ENCODE measurements at places on chromosomes 3 and 15.

GRCh38 chr3:17686613-17687012 is 55.8 kb downstream of the TBC1D5 start:
- no peak for DNase-seq

DNA sequence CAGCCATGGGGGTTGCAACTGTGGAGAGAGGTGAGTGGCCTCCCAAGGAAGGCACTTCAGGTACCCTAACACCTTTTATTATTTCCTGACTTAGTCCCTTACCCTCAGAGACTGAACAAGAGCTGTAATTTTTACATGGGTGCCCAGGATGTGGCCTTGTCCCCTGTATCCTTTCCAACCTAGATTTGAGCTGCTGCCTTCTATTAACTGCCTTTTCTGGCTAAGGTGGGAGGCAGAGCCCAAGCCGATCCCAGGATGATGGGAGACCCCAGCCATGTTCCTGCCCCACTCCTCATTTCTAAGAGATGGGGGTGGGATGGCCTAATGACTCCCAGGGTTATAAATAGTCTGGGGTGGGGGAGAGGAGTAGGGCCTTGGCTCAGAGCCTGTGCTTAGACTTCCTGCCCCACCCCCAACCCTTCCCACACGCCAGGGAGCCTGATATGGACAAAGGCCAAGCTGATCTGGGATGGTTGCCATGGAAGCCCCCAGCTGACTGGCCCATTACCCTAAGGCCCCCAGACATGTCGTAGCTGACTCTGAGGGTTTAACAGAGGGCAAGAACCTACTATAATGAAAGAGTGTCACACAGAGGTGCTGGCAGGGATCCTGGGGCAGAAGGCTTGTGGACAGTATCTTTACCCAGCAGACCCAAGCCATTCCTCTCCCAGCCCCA is 1.9 kb downstream of the KLHDC8B start:
- peak; percentile 94 for DNase-seq

DNA sequence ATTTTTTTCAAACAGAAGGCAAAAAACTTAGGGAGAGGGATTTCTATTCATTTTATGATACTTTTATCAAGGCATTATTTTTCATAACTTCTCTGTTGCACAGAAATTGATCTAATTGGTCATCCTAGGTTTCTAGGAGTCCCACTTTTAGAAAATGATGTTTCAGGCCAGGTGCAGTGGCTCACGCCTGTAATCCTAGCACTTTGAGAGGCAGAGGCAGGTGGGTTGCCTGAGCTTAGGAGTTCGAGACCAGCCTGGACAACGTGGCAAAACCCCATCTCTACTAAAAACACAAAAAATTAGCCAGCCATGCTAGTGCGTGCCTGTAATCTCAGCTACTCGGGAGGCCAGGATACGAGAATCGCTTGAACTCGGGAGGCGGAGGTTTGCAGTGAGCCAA is 2.8 kb downstream of the LACTB start:
- DNase-seq = no peak

- DNase-seq = no peak
Measured at GRCh38 chr15:79673416-79674123, 223.2 kb downstream of the MTHFS start.

GRCh38 chr15:80895965-80896364 is 93.7 kb downstream of the MESD start:
- no peak for DNase-seq

DNA sequence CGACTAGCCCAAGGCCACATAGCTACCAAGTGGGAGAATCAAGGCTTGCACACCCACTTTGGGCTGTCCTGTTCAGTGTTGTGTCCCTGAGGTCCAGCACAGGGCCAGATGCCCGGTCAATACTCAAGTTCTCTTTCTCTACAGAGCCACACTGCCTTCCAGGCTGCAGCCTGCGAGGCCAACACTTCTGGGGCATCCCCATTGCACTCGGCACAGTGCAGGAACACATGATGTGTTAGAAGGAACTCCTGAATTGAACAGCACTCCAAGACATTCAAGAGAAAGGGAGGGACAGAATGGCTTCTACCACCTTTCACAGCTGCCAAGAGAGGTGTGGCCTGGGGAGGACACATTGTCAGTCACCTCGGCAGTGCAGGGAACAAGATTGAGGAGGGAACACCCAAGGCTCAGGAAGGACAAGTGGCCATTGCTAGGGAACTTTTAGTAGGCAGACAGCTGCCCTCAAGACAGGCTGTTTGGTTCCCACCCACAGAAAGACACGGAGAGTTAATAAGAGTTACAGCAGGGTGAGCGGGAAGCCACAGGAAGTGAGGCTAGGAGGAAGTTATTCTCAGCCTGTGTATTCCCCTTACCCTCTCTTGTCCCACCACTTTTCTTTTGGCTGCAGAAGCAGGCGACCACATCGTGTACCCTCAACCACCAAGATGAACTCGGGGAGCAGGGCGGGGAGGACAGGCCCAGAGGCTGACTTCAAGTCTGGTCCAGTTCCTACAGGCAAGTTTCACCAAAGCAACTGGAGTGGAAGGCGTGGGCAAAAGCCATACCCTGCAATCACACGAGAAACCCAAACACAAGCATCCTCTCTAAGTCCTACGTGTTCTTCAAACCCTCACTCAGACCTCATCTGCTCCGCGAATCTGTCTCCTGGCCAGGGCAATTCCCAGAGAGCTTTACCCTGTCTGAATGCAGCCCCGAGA is 69.4 kb downstream of the SRGAP3 start:
- DNase-seq = no peak

DNA sequence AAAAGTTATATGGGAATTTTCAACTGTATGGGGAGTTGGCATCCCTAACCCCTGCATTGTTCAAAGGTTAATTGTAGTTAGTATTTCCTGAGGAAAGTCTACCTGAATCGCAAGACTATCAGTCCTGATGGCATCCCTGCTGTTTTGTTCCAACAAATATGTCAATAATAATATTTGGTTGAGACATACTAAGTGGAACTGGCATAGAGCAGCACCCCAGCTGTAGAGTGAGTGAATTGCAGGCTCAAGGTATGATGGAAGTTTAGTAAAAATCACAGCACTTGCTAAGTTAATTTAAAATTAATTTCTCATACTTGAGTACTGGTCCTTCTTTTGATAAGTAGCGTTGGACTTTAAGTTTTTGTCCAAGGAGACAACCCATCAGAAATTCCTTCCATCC is 18.0 kb upstream of the COMMD2 start:
- no peak for DNase-seq

DNA sequence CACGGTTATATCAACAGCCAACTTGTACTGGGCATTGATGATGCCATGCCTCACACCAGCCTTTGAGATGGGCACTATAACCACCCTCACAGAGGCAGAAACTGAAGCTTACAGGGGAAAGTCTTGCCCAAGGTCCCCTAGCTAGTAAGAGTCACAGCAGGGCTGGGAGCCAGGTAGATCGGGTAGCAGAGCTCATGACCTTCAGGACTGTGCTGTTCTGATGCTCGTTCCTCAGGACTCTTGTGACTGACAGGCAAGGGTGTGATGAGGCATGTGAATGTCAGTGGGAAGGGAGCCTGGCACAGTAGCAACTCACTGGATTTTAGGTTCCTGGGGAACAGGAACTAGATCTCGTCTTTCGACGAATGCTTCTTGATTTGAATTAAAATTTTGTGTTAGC is 65.7 kb downstream of the RLBP1 start:
- DNase-seq = no peak

DNA sequence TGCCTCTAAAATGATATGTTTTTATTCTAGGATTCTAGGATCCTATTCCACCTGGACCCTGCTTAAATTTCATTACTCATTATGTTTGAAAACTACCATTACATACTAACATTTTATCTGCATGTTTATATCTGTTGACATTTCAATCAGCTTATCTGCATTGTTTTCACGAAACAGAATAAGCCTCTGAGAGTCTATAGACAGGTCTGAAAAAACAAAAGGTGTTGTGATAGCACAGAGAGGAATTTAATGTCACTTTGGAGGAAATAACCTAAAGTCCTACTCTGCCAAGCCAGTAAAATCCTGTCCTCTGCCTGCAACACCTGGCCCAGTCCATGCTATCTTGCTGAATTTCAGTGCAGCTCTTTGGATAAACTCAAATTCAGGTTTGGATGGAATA is 315.2 kb downstream of the ZBTB20 start:
- no peak for DNase-seq

GRCh38 chr3:128343287-128344051 is 123.2 kb downstream of the DNAJB8 start:
- DNase-seq = peak; percentile 86

DNA sequence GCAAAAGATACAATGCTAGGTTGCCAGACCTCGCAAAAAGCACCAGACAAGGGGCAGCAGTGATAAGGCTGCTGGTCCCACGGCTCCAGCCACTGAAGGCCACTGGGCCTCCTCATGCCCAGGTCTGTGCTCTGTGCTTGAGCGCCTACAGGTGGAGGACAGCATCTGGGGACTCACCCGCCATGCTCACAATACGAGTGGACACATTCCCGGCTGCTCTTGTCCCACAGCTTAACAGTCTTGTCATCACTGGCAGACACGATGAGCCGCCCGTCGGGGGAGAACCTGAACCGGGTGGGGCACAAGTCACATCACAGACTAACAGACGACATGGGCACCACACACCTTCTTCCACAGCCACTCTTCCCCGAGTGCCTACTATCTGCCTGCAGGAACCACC is 7.4 kb downstream of the POC1A start:
- no peak for DNase-seq

GRCh38 chr3:117091676-117092075 is 382.1 kb downstream of the TUSC7 start:
- DNase-seq = no peak

GRCh38 chr3:25911525-25912295 is 121.8 kb downstream of the OXSM start:
- DNase-seq = no peak

GRCh38 chr3:23811185-23811527 is 5.4 kb downstream of the UBE2E1 start:
- peak; percentile 76 for DNase-seq

DNA sequence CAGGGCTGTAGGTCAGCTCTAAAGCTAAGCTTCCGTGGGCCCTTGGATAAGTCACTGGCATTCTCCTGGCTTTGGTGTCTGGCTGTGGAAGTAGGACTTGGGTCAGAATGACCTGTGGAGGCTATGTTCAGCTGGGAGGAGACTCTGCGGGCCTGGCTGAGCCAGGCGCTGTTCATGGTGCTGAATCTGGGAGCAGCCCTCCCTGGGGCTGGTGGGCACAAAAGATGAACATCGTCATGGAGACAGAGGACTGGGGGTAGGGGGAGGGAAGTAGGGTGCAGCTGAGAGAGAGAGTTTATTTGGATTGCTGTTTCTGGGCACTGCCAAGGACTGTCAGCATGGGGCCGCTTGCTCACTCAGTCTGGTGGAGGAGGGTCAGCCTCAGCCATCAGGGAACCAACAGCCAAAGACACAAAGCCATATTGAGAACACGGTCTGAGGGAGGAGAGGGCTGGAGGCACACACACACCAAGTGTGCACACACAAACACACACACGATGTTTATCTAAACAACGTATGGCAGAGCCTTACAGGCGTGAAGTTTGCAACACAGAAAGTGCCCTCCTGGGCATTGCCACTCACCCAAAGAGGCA is 120.7 kb upstream of the LINGO1 start:
- no peak for DNase-seq

- DNase-seq = no peak
Measured at GRCh38 chr3:118526758-118527513, 507.7 kb downstream of the IGSF11 start.

GRCh38 chr3:33317963-33318709 is 40.9 kb downstream of the FBXL2 start:
- DNase-seq = no peak

GRCh38 chr3:69400683-69401082 is 14.8 kb upstream of the FRMD4B start:
- DNase-seq = no peak

DNA sequence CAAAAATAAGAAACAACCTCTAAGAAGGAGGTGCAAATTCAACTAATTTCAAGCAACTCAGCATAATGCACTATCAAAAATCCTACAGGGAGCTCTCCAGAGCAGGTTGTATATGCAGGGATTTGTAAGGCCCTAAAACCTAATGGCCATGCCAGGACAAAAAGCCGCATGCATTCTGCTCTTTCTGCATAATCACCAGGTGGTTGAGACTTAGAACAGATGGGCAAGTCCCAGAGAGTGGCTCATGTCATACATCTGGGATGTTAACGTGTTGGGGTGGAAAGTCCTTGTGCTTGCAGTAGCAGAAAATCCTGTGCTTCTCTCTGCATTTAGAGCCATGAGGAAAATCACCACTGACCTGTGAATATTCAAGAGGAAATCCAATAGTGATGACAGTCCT is 1002.9 kb downstream of the AGBL1 start:
- DNase-seq = no peak

- DNase-seq = peak; percentile 27
Measured at GRCh38 chr3:156818890-156819289, 7.3 kb upstream of the LEKR1 start.

- DNase-seq = no peak
Measured at GRCh38 chr15:36659917-36660316, 80.5 kb downstream of the CDIN1 start.

- DNase-seq = no peak
Measured at GRCh38 chr15:79918278-79918677, 21.5 kb upstream of the MTHFS start.

DNA sequence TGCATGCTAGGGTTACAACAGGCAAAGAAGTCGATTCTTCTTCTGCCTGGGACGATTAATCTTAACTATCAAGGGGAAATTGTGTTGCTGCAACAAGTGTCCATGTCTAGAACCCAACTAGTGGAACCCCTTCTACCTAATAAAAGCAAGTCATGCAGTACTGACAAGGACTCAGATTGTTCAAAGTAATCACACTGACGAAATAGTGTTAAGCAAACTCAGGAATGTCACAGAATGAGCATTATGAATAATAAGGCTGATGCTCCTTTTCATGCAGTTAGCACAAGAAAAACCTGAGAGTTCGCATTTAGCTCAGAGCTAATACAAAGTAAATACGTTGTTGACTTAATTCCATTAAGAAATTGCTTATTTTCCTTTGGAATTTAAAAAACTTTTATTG is 47.5 kb upstream of the TRIM42 start:
- no peak for DNase-seq

DNA sequence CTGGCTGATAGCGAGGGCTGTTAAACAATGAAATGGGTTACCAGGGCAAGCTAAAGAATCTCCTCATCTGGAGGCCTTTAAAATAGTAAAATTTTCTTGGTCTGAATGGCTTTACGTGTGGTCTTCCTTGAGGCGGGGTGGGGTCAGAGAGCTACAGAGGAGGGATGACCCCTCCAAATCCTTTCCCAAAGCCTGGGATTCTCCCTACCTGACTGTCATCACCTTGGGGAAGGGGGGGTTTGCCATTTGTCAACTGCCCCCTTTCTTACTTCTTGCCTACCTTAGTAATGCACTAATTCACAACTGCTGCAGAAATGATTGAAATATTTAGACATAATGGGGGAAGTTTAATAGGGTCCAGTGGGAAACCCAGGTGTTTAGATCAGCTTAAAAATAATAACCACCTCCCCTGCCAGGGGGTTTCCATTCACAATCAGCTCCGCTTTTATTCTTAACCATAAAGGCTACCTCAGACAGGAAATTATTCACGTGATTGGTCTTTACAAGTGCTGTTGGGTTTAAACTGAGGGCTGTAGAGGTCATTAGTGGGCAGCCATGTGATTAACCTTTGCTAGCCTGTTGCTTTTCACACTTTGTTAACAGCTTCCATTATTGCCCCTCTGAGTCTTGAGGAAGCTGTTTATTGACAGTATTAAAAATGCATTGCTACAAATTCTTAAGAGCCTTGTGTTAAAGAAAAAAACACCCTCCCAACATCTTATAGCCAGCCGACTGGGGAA is 276.5 kb upstream of the ATP11B start:
- DNase-seq = no peak

GRCh38 chr3:15096046-15096445 is 2.9 kb downstream of the RBSN start:
- DNase-seq = no peak

All from large intestine (tissue), 12 donors.